ENCODE measurements at places on chromosomes 5 and 9.

DNA sequence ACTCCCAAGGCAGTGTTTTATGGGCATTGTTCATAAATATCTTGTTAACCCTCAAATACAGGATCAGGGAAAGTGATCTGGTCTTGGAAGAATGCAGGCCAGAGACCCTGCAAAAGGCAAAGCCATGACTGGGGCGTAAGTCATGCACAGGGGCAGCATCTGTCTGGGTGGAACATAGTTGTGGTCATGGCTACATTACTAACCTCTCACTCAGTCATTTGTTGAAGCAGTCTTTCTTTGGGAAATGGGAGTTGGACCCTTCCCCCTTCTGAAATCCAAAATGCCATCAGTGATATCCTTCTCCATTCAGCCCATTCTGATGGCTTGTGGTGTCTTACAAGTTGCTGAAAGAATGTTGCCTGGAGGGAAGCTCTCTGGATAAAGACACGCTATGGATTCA is 68.1 kb downstream of the GDNF start:
- DNase-seq, result no peak

- DNase-seq, result no peak
These were observed 2.7 kb downstream of the TNFAIP8 start for GRCh38 chr5:119358530-119358900.

- no peak for DNase-seq
These were observed 33.5 kb upstream of the LRRC14B start for GRCh38 chr5:157801-158200.

DNA sequence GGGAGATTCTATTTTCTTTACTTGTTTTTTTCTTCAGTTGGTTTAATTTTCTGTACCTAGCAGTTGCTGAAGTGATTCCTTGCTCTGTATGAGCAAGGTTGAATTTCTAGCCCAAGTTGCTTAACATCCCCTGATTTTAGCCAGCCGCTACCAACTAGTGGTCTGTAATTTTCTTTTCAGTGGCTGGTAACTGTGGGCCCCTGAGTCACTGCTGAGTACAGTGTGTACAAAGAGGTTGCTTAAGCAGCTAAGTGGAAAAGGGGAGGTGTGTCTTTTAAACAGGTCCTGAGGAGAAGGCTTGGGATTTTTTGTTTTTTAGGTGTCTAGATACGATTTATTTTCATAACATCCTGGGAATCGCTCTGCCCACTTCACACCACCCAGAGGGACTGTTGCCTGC is 254.7 kb downstream of the NR3C1 start:
- DNase-seq, result no peak

- DNase-seq, result no peak
These were observed 69.2 kb upstream of the S1PR3 start for GRCh38 chr9:88922091-88922490.

DNA sequence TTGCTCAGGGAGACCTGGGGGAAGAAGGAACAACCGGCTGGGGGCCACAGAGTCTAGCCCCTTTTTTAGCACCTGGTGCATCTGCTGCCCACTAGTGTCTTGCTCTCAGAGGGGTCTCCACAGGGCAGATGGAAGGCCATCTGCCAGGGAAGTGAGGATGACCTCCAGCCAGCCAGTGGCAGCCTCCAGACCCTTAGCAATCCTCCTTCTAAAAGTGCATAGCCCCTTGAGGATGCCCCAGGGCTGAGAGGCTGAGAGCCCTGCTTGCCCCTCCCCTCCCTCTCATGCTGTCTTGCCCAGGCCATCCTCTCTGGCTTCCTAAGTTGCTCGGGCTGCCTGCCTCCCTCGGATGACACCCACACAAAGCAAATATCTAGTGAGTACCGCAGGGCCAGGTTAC is 81.5 kb upstream of the PANK3 start:
- DNase-seq, result no peak

- no peak for DNase-seq
These were observed 812.9 kb upstream of the ZNF608 start for GRCh38 chr5:125559296-125559695.

DNA sequence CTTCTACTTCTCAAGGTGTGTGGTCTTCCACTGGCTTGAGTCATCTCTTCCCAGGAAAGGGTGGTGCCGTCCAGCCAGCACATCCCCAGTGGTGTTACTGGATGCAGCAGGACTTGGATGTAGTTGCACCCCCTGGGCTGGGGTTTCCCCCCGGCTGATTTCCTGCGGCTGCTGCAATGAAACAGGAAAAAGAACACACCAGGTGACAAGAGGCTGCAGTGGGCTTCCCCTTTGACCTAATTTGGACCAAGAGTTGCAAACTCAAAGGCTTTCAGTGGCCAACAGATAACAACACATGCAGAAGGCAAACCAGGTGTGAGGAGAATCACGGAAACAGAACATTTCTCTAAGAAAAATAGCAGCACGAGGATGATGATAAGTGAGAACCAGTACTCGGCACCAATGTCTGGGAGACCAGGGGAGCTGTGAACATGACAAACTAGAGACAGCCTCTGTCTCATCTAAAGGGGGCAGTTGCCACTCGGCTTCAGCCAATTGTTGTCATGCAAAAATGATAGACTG is 83.7 kb downstream of the PDE6A start:
- no peak for DNase-seq

- DNase-seq, result no peak
These were observed 68.5 kb downstream of the ANKRD31 start for GRCh38 chr5:75168026-75168735.

GRCh38 chr5:33153831-33154230 is 286.9 kb upstream of the TARS1 start:
- DNase-seq, result no peak

GRCh38 chr5:115979201-115980041 is 17.1 kb downstream of the LVRN start:
- no peak for DNase-seq

GRCh38 chr5:29061381-29061780 is 2023.0 kb upstream of the CDH9 start:
- no peak for DNase-seq

- no peak for DNase-seq
These were observed 153.5 kb upstream of the KIF2A start for GRCh38 chr5:62152394-62153087.

- DNase-seq, result no peak
These were observed 144.6 kb upstream of the RPS23 start for GRCh38 chr5:82422751-82423181.

DNA sequence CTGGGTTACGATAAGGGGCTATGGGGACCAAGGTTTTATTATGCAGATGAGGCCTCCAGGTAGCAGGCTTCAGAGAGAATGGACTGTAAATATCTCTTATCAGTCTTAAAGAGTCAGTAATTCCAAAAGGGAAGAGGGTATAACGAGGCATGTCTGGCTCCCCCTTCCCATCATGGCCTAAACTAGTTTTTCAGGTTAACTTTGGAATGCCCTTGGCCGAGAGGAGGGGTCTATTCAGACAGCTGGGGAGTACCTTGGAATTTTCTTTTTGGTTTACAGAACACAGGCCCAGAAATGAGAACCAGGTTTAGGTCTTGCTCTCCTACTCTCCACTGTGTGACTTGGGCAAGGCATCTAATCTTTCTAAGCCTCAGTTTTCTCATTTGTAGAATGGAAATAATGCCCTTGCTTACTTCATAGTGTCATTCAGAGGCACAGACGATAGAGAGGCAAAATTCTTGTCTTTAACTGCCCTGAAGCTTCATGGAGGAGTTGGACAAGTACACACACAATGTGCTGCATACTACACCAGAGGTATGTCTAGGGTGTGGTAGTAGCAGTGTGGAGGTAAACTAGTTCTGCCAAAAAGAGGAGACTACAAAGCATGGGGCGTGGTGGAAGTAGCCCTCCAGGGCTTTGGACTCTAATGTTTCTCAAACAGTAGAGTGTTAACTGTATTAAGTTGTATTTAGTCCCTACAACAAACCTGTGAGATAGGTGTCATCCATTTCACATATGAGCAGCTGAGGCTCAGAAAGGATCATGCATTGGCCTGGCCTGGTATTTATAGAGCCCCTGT is 45.5 kb downstream of the IRF1 start:
- no peak for DNase-seq

DNA sequence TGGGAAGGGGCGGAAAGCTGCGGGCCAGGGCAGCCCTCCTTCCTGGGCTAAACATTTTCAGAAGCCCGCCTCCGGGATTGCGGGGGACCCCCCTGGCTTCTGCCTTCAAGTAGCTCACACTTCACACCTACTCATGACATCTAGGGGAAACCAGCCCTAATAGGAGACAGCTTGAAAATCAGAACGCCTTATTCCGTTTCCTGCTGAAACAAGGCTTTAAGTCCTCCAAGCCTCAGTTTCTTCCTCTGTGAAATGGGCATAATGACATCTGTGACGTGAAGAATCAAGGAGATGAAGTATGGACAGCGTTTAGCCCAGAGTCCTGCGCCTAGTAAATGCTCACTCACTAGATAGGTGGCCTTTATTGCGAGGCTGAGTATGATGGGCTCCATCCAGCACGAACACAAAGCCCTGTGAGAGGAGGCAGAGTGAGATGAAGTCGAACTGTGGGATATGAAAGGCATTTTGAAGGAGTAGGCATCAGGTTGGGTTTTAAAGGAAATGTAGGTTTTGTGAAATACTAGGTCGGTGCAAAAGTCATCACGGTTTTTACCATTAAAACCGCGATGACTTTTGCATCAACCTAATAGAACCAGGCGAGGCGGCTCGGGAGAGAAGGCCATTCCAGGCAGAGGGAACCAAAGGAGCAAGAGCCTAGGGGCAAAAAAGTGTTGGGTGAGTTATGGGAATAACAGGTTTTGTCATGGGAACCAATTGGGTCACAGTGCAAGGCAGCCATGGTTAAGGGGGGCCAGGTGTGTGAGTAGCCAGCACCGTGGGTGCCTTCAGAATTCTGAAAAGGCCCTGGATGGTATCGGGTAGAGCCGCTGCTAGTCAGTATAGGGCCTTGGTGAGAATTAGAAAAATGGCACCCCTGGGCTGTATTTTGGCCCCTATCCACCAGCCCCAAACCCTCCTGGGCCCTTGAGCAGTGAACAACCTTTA is 1.0 kb upstream of the TSC1 start:
- no peak for DNase-seq

GRCh38 chr9:17490110-17490509 is 88.8 kb upstream of the SH3GL2 start:
- DNase-seq, result no peak

DNA sequence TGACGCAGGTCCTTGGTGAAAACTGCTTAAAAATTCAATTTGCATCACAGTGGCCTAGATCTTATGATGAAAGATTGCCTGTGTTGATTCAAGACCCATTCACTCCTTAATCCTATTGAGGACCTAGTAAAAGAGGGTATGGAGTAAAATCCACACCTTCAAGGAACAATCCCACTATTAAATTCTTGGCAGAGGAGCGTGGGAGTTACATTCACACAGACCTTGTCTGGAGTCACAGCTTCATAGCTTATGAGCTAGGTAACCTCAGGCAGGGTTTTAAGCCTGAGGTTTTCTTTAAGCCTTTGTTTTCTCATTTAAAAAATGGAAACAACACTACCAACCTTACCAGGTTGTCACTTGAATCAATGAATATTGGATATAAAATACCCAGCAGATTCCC is 566.5 kb upstream of the ZNF462 start:
- DNase-seq, result no peak

DNA sequence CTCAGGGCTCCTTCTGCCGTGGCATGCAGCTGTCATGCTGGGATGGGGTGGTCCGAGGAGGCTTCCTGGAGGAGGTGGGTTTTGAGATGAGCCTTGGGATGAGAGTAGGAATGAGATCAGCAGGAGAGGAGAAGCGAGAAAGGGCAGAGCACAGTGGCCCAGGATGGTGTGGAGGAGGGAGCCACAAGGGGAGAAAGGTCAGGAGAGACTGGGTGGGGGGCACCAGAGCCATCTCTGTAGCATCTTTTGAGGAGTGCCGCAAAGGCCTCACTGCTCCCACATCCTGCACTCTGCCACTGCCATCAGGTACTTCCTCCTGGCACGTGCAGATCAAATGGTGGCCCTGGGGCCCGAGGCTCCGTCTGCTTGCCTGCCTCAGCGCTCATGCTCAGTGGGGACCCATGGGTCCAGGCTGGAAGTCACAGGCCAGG is 150.2 kb downstream of the MACROH2A1 start:
- no peak for DNase-seq

- DNase-seq, result no peak
These were observed 1.5 kb downstream of the VDAC1 start for GRCh38 chr5:134003064-134003816.

DNA sequence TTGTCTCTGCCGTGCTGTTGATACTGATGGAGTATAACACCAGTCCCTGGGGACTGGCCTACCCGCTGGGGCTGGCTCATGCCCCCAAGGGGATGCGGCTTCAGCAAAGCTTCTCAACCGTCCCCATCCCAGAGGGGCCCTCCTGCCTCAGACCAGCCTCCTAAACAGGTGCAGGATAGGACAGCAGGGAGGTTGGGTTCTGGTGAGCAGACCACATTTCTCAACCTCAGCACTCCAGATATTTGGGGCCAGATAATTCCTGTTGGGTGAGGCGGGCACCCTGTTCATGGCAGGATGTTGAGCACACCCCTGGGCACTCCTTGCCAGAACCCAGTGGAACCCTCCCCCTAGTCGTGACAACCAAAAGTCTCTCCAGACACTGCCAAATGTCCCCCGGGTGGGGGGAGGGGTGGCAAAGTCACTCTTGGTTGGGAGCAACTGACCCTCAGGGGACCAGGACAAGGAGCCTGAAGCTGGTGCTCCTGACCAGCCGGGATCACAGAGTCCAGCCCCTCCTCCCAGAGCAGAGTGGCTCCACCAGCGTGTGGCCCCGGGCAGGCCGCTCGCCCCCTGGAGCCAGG is 107.8 kb downstream of the ZNF354C start:
- DNase-seq, result no peak

GRCh38 chr5:36173426-36173825 is 21.5 kb downstream of the SKP2 start:
- no peak for DNase-seq

DNA sequence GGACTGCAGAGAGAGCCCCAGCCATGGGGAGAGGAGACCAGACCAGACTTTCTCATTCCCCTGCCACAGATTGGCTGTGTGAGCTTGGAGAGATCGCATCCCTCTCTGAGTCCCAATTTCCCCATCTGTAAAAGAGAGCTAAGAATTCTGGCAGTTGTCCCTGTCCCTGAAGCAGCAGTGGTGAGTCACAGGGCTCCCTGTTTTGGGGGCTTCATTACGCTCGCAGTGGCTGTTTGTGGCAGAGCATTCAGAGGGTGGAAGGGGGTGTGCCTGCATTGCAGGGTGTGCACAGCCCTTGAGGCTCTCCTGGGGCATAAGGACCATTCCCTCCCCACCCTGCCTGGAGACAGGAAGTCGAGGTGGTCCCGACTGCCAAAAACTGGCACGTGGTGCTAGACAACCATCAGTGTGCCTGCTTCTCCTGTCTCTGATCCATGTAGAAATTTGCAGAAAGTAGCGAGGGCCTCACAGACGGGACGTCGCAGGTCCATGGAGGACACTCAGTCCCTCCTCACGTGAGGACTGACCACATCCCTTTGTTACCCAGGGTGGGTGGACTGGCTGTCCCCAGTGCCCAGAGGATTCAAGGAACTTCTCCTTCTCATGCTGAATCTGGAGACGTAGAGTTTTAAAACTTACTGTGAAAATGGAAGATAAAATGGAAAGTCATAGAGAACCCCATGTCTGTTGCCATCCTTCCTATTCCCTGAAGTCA is 35.3 kb downstream of the HRH2 start:
- no peak for DNase-seq

- no peak for DNase-seq
These were observed 10.4 kb upstream of the TRIM14 start for GRCh38 chr9:98129451-98129881.
